ENCODE measurements at places on chromosomes 5 and 9.

GRCh38 chr5:103035701-103036100 lies 84.2 kb downstream of the GIN1 start:
- no peak for DNase-seq
- no peaks in the 10 kb centered on the region for H3K27me3 ChIP-seq
- H3K27ac ChIP-seq, result no peak overlapping the region

- H3K27ac ChIP-seq, result no peak overlapping the region
- DNase-seq, result no peak
- no peaks in the 10 kb centered on the region for H3K4me1 ChIP-seq
- no peak overlapping the region for H3K4me3 ChIP-seq
These were observed 341.3 kb downstream of the RASEF start for GRCh38 chr9:82721593-82721992.

DNA sequence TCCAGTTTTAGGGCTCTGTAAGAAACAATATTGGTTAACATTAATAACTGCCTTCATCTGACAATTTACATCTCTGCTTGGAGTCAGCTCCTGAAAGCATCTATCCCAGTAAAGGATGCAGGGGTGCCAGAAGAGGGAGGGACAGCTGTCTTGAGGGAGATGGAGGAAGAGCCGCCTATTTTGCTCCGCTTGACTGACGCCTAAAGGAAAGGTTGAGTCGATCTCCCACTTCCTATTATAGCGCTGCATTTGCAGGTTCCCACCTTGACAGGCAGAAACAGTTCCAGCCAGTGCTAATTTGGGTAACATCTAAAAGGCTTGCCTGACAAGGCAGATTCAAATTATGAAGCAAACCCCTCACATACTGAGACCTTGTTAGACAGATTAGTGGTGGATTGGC lies 374.6 kb downstream of the SPATA31D1 start:
- H3K27me3 ChIP-seq, result no peaks in the 10 kb centered on the region
- no peaks in the 10 kb centered on the region for H3K36me3 ChIP-seq
- DNase-seq, result no peak
- H3K27ac ChIP-seq, result no peak overlapping the region
- H3K4me1 ChIP-seq, result no peaks in the 10 kb centered on the region

DNA sequence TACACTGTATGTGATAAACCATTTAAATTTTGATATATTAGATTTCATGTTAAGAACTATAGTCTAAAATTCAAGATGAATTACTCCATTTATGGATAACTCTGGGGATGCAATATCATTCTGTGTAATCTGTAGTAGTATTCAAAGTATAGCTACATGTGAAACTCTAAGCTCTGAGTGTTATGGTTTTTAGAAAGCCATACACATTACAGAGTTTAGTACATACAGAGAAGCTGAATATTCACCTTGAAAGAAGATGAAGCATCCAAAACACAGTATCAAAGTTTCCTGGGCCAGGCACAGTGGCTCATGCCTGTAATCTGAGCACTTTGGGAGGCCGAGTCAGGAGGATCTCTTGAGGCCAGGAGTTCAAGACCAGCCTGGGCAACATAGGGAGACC lies 25.0 kb downstream of the ABHD17B start:
- no peaks in the 10 kb centered on the region for H3K36me3 ChIP-seq
- H3K27ac ChIP-seq, result no peak overlapping the region
- no peaks in the 10 kb centered on the region for H3K27me3 ChIP-seq
- no peak overlapping the region for H3K4me3 ChIP-seq

GRCh38 chr5:149012350-149012749 lies 50.5 kb downstream of the SH3TC2 start:
- H3K27ac ChIP-seq, result no peak overlapping the region
- no peaks in the 10 kb centered on the region for H3K4me1 ChIP-seq
- H3K27me3 ChIP-seq, result no peaks in the 10 kb centered on the region
- no peak overlapping the region for H3K4me3 ChIP-seq
- H3K36me3 ChIP-seq, result no peaks in the 10 kb centered on the region
